Ammon's horn (tissue), 1 donor: ENCODE measurements at places on chromosomes 1 and 21.

GRCh38 chr1:85428471-85429089 lies 36.4 kb downstream of the DDAH1 start:
- DNase-seq: no peak

DNA sequence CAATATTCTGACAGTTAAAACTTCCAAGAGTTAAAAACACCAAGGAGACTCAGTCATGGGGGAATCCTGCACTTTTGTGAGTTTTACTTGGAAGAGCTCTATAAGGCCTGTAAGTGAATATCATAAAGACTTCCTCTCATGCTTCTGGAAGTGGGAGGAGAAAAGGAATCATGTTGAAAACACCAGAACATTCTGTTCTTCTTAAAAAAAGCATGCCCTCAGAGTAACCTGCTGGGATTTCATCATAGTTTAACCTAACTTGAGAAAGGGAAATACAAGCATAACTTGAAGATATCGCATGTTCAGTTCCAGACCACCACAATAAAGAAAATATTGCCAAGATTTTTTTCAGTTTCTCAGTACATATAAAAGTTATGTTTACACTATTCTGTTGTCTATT lies 51.9 kb downstream of the COL11A1 start:
- no peak for DNase-seq

GRCh38 chr1:167483790-167484189 lies 34.5 kb downstream of the CD247 start:
- no peak for DNase-seq

DNA sequence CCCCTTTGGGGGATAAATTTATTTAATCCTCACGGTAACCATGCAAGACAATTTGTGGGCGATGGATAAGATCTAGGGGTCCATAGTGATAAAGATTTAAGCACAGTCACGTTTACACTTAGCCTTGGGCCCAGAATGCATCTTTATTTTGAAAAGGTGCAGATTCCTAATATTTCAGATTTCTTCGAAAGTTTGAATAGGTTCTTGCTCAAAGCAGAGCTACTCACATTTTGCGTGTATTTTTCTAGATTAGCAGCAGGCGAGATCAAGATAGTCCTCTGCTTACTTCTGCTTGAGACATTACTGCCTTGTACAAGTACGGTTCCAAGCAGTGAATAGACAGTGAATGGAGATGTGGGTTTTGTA lies 647 bp downstream of the TSEN15 start:
- DNase-seq: no peak

- no peak for DNase-seq
Measured at GRCh38 chr1:44717156-44717555, 13.8 kb downstream of the RNU5D-1 start.

DNA sequence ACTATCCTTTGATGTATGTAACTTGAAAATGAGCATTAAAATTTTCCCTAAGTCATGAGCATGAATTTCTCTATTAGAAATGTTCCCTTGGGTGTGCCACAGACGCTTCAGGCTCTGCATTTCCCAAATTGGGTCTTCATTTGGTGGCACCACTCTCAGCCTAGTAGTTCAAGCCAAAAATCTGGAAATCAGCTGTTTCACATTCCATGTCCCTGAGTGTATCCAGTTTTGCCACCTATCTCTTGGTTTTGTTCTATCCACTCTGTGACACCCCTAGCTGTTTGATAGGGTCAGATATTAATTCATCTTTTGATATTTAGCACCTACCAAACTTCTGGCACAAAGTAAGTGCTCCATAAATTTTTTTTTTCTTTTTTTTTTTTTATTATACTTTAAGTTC lies 89.5 kb upstream of the DPH5 start:
- no peak for DNase-seq

- peak; percentile 90 for DNase-seq
Measured at GRCh38 chr1:14113841-14114567, 414.0 kb downstream of the PRDM2 start.

DNA sequence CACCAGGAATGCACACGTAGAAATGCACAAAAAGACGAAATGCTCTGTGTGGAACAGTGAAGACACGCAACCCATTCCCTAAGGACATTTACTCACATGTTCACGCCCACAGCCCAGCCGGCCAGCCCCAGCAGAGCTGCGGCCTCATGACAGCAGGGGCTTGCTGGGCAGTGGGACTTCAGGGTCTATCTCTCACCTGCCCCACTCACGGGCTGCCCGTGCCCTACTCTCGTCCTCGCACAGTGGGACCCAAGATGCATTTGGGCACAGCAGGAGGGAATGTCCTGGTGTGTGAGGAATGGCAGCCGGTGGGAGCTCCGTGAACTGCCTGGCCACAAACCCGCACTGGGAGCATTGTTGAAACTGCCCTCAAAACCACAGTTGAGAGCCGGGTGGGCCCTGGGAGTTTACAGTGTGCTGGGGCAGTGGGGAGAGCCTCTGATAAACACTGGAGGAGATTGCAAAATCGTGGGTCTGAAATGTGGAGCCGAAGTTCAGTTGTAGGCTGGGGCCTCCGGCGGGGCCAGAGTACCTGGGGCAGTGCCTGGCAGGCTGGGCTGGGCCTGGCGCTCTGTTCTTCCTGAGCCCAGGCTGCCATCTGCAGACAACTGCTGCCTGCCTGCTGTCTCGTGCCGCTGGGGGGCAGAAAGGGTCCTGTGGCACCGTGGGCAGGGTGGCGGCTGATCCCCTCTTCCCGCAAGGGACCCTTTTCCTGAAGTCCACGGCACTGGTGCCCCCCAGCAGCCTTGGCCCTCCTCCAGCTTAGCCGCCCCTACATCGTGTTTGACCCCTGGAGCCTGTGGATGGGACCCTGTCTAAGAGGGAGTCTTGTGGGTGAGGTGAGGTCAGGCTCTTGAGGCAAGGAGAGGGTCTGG lies 20.7 kb upstream of the POFUT2 start:
- no peak for DNase-seq

- DNase-seq: no peak
Measured at GRCh38 chr1:162943622-162944021, 82.6 kb upstream of the CCDC190 start.

GRCh38 chr1:6162773-6163172 lies 17.3 kb downstream of the CHD5 start:
- DNase-seq: no peak

- no peak for DNase-seq
Measured at GRCh38 chr1:39638965-39639304, 508 bp downstream of the HEYL start.

DNA sequence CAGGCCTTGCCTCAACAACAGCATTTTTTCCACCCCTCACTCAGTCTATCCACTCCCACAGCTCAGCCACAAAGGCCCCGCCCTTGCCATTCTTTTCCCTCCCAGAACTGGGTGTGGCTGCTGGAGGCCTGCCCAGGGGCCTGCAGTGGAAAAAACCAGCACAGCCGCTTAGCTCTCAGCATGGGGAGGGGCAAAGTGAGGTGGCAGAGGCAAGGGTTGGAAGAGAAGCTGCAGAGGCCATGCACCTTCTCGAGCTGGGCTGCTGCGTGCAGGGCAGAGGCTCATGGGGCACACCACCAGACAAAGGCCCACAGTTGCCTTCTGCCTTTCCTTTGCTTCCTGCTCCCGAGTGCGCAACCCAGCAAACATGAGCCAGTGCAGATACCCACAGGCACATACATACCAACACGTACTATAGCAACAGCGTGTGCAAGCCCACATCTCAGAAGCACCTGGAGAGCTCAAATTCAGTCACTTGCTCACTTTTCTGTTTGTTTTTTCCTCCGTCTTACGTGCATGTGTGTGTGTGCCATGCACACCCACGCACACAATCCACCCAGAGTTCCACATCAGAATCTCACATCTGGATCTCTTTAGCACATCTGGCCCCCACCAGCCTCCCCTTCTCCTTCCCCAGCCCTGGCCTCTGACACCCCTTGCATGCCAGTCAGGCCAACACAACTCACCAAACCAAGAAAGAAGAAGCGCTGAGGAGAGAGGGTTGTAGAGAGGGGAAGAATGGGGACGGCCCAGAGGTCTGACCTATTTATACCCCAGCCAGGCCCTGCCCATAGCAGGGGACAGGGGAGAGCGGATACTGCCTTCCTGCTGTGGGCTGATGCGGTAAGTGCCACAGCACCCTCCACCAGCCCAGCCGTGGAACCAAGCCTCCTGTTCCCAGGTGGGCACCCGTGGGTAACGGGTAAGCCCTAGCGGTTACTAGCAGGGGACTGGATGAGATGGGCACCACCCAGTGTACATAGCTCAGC lies at the start of gene S100A4:
Gene S100A4 (minus strand): TSS at position 740 of the 989 bp plus-strand sequence. CDS start 1,012 bp downstream, outside the sequence.
- peak; percentile 71 for DNase-seq

- DNase-seq: peak; percentile 11
Measured at GRCh38 chr1:65147424-65148177, 402 bp upstream of the AK4 start.

DNA sequence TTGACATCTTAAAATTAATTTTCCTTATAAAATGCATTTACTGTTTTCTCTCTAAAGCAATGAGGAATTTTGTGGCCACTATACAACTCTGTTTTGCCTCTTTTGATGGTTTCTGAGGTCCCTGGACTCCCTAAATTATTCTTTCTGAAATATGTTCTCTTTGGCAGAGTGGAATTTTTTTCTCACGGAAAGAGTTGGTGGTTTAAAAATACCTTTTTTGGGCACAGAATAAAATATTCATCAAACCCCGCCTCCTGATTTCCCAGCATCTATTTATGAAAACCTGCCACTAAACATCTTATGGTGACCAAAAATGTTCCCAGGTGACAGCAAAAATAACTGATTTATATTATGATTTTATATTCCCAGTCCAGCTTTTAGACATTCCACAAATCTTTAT lies 165.3 kb upstream of the SYT6 start:
- DNase-seq: no peak

GRCh38 chr1:100536031-100536430 lies 1.9 kb upstream of the GPR88 start:
- DNase-seq: no peak

DNA sequence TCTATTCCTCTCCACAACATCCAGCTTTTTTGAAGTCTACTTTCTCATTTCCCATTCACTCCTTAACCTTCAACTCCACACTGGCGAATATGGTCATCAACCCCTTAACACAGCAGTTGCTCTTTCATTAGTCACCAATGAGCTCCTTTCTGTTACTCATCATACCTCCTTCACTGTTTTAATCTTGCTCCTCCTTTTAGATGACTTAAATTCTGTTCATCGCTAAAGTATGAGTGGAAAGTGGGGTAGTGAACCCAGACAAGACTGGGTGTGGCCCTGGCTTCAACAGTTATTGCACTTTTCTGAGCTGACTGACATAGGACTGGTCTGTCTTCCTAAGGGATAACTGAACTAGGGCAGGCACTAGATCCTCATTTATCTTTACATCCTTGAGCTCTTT lies 51.3 kb downstream of the AKT3 start:
- no peak for DNase-seq

GRCh38 chr1:39409055-39409816 lies 82.2 kb upstream of the BMP8A start:
- peak; percentile 49 for DNase-seq

DNA sequence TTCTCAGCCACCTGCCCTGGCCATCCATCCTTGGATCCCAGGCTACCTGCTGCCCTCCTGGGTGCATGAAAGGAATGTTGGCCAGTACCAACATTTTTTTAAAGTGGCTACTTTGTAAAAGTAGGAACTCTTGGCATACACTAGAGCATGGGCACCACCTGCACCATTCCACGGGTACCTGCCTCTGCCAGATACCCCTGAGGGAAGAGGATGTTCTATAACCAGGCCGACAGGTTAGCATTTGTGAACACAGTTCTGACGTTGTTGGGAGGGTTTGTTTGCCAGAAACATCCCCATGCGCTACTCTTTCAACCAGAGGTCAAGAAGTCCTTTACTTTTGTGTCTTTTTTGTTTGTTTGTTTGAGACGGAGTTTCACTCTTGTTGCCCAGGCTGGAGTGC lies 43.0 kb downstream of the EVA1C start:
- no peak for DNase-seq
